Chondrocyte (in vitro differentiated cells): ENCODE measurements at places on chromosomes 5 and 9. TPM values are rescaled to one million over a fixed set of nuclear protein-coding genes. Genes with fewer than 3 reads are reported as not detected.

- DNase-seq = no peak
Measured at GRCh38 chr5:172823840-172824362, 10.2 kb upstream of the ERGIC1 start.

DNA sequence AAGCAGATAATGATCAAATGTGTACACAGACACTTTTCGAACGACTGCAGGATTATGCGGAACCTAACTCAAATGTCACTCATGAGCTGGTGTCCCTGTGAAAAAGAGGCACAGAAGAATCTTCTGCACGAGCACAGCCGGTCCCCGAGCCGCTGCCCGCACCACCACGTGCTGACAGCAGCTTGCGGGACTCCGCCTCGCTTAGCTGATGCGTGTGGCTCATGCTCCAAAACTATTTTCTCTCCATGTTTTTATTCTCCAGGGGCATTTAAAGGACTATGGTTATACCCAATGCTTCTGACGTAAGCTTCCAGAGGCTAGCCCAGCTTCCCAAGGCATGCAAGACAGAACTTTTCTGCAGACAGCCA lies 9.5 kb downstream of the SEC16A start:
- DNase-seq = no peak

DNA sequence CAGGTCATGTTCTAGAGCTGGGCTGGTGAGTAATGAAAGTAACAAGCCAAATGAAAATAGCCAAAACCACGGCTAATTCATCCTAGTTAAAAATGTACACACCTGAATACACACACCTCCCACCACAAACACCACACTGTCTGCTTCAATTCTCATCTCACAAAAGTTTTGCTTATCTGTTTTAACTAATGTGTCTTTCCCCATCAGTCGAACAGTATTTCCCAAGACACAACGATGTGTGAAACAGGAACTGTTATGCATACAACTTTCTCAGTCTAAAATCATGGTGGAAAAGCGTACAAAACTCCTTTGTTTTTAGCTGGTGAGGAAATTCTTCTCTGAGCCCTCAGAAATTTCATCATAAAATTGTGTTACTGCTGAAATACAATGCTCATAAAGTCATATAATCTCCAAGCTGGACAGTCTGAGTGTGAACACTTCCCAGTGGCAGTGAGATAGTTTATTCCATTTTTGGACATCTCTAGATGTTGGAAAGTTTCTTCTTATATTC lies 242.4 kb downstream of the EFNA5 start:
- DNase-seq = no peak

- no peak for DNase-seq
Measured at GRCh38 chr5:2776337-2777302, 25.1 kb upstream of the IRX2 start.

The ZNF483 gene
- total RNA-seq = 2.2 to 3.5 TPM (median 2.4 TPM) in 3 replicates
